ENCODE measurements at places on chromosomes 16 and 17. TPM values are rescaled to one million over a fixed set of nuclear protein-coding genes. Genes with fewer than 3 reads are reported as not detected.
A peak's percentile ranks its signal among the peaks of the same experiment; 100 is the strongest.

The TMEM11 gene
- 35.6 TPM for total RNA-seq

GRCh38 chr17:39194089-39194984 is 3.1 kb downstream of the CACNB1 start:
- H3K4me3 ChIP-seq = peak overlapping the region; percentile 42
- H3K27ac ChIP-seq = peak overlapping the region; percentile 23
- H3K4me1 ChIP-seq = peaks cover 32% of the 10 kb centered on the region
- no peak for DNase-seq

DNA sequence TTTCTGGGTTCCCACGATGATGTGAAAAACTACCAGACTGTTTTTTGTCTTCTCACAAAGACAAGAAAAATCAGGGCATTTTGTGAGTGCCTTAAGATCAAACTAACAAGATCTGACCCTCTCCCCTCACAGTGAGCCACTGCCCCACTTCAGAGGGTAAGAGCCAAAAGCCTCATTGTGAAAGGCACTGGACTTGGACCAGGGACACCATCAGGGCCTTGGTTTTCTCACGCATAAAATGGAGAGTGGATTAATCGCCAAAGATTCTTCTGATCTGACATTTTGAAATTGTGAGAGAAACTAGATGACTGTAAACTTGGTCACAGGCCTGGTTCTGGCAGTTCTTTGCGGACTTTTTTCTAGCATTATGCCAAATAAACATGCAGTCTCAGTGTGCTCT is 21.0 kb upstream of the ENDOV start:
- no peaks in the 10 kb centered on the region for H3K27me3 ChIP-seq
- no peak for DNase-seq
- H3K36me3 ChIP-seq = peaks cover 48% of the 10 kb centered on the region
- H3K27ac ChIP-seq = no peak overlapping the region

- H3K27me3 ChIP-seq = no peaks in the 10 kb centered on the region
- H3K4me3 ChIP-seq = no peak overlapping the region
- peaks cover 3% of the 10 kb centered on the region for H3K36me3 ChIP-seq
- peak overlapping the region; percentile 2 for H3K27ac ChIP-seq
Observed at GRCh38 chr16:47392081-47392480, 68.8 kb downstream of the ITFG1 start.

DNA sequence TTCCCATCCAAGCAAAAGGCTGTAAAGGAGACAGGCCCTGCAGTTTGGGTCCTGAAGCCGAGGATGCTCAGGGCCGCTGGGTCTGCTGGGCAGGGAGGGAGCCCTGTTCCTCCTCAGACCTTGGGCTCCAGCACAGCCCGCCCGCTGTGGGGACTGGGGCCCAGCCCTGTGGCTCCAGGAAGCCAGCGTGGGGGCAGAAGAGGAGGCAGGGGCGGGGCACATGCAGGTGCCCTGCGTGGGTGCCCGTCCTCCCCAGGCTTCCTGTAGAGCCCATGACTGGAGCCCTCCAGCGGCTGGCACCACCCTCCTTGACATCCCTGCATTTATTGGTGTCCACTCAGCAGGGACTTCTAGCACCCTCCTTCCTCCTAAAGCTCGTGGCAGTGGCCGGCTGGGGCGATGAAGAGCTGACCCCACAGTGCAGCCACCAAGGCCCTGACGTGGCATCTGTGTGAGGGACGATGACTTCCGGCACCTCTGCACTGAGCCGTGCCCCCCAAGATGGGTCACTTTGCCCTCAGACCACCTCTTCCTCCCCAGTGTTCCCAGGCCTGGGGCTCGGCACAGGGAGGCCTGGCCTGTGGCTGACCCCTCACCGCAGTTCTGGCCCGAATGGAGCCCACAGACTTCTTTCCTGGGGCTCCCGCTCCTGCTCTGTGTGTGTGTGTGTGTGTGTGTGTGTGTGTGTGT is 9.9 kb downstream of the PRSS27 start:
- peaks cover 3% of the 10 kb centered on the region for H3K27me3 ChIP-seq
- no peak overlapping the region for H3K27ac ChIP-seq
- no peak overlapping the region for H3K4me3 ChIP-seq
- DNase-seq = no peak

GRCh38 chr17:57365420-57365819 is 109.1 kb downstream of the MSI2 start:
- H3K27ac ChIP-seq = no peak overlapping the region
- H3K27me3 ChIP-seq = no peaks in the 10 kb centered on the region
- no peak for DNase-seq
- no peak overlapping the region for H3K4me3 ChIP-seq
- peaks cover 33% of the 10 kb centered on the region for H3K4me1 ChIP-seq

DNA sequence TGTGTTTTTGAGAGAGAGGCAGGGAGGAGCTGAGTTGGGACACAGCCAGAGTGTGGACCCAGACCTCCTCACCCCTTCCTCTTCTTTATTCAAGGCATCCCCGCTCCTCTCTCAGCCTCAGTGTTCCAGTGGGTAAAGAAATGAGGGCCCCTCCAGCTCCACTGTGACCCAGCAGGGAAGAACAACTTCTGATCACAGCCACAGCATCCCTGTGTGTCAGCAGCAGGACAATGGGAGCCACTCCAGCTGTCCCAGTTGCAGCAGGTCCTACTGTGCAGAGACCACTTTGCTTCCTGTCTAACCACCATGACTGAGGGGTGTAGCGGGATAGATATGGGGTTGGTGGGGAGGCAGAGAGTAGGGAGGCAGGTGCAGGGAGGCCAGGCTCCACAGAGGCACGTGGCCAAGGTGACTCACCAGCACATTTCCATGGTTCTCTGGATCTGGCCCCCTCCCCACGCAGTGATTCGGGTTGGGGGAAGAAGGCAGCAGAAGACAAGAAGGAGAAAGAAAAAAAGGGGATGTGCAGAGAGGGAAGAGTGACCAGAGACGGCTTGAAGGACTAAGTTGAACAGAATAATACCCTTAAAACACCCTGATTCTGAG is 24.5 kb downstream of the PIK3R5 start:
- H3K27me3 ChIP-seq = no peaks in the 10 kb centered on the region
- DNase-seq = no peak
- H3K4me1 ChIP-seq = peaks cover 60% of the 10 kb centered on the region
- H3K36me3 ChIP-seq = peaks cover 38% of the 10 kb centered on the region
- H3K4me3 ChIP-seq = peak overlapping the region; percentile 67
- H3K27ac ChIP-seq = peak overlapping the region; percentile 97

DNA sequence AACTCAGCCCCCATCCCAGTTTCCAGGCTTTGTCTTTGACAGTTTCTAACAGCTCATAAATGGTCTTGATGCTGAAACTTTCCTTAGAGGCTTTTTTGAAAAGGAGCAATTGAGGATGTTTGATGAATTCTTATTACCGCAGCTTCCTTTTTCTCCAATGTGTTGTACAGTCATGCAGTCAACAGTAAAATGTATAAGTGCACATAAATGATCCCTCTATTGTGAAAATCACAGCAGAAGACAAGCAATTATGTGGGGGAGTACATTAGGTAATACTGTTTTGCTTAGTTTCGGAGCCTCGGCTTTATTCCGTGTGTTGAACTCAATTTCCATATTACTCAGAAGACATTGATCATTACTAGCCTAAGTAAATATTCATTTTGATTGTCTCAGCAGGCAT is 673.7 kb downstream of the CDH8 start:
- DNase-seq = no peak
- H3K36me3 ChIP-seq = no peaks in the 10 kb centered on the region

DNA sequence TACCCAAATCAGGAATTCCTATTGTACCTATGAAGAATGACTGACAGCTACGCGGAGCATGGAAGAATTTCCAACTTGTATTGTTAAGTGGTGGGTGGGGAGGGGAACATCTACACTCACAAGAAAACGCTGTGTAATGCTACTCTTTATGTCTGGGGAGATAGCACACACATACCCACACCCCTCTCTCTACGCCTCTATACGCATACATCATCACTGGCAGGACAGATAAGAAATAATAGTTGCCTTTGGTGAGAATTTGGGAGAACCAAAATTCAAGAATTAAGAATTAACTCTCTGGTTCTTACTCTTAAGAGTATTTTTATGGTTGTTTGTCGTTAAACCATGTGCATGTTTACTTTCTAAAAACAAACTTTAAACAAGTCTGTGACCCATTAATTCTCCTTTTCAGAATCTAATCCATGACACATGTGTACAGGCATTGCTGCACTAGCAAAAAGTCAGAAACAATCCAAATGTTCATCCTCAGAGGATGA is 33.9 kb downstream of the CREBBP start:
- no peak for DNase-seq
- peaks cover 9% of the 10 kb centered on the region for H3K4me1 ChIP-seq
- no peak overlapping the region for H3K4me3 ChIP-seq
- H3K36me3 ChIP-seq = peaks cover 17% of the 10 kb centered on the region

The EXOC3L1 gene
- 0.34 TPM for total RNA-seq

DNA sequence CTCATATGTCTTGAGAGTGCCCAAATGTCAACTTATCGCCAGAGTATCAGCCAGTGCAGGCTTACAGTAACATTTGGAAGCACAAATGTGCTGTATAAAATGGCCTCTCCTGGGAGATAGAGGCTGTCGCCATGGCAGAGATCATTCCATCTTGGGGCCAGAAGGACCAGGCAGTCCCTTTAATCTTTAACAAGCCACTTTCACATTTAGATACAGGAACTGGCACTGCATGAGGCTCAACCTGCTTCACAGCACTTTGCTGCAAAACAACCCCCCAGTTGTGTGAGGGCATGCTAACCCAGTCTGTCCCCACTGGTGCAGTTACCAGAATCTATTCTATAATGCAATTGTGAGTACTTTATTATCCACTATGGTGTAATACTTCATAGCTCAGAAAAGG is 4.7 kb upstream of the RFFL start:
- no peak for DNase-seq
- no peaks in the 10 kb centered on the region for H3K27me3 ChIP-seq
- peaks cover 68% of the 10 kb centered on the region for H3K4me1 ChIP-seq
- peaks cover 22% of the 10 kb centered on the region for H3K36me3 ChIP-seq

DNA sequence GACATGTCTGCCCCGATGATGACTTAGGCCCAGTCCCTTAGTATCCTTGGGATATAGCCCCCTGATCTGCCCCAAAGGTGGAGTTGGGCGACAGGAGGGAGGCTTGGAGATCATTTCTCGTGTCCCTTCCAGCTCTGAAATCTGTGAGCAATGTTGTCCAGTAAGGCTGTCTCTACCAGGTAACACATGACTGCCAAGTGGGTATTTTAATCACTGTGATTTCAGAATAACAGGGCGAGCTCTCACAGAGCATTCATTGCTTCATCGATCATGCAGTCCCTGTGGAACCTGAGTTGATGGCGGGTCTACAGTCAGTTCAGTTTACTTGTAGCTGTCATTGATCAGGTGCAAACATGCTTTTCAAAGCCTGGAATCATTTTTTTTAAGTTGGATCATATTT is 39.2 kb downstream of the KSR1 start:
- H3K4me3 ChIP-seq = no peak overlapping the region
- DNase-seq = no peak
- H3K27ac ChIP-seq = no peak overlapping the region
- H3K36me3 ChIP-seq = peaks cover 31% of the 10 kb centered on the region
- no peaks in the 10 kb centered on the region for H3K27me3 ChIP-seq
- peaks cover 74% of the 10 kb centered on the region for H3K4me1 ChIP-seq

The TBX6 gene
- 1.6 TPM for total RNA-seq

The SALL1 gene
- total RNA-seq = not detected

The TLCD3B gene
- 1.6 TPM for total RNA-seq

DNA sequence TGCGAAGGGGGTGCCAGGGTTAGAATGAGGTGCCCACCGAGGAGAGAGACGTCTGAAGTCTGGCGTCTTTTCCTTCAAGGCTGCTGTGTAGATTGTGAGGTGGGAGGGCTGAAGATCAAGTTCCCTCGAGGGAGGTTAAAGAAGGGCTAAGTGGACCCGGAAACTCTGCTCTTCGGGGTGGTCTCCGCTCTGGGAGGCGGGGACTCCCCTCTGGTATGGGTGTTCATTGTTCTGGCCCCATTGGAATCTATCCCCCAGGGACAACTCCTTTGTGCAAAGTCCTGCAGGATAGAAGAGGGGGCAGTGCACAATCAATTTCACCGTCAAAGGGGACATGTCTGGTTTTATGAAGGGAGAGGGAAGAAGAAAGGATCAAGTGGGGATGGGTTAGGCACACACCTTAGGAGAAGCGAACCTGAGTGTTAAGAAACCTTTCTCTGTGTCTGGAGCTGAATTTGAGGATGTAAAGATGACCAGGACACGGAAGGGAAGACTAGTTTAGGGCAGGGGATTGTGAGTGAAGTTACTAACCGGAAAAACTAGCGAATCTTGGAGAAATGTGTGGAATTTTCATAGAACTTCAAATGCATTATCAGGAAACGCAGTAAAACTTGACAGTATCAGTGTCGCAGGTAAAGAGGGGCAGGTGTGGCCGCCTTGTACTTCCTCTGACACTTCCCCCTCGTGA is 809 bp upstream of the RAB34 start:
- peaks cover 39% of the 10 kb centered on the region for H3K4me1 ChIP-seq
- peak overlapping the region; percentile 65 for H3K4me3 ChIP-seq
- DNase-seq = no peak

The ATP2C2 gene
- total RNA-seq = not detected

DNA sequence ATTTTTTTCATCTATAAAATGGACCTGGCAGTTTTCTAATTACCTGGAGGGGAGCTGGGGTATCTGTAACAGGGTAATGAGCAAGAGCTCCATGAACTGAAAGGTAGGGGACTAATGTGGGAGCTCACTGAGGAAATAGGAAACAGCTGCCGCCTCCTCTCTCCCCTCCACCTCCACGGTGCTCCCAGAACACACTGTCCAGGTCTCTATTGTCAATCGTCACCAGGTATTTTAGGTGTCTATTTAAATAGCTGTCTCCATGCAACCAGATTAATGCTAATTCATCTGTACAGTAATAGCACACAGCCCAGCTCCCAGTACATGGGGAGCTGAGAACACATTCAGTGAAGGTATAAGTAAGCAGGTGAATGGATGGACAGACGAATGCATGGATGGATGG is 233.3 kb downstream of the GRIN2A start:
- H3K27me3 ChIP-seq = no peaks in the 10 kb centered on the region
- H3K36me3 ChIP-seq = no peaks in the 10 kb centered on the region
- H3K4me3 ChIP-seq = no peak overlapping the region
- no peak for DNase-seq
- H3K27ac ChIP-seq = no peak overlapping the region

DNA sequence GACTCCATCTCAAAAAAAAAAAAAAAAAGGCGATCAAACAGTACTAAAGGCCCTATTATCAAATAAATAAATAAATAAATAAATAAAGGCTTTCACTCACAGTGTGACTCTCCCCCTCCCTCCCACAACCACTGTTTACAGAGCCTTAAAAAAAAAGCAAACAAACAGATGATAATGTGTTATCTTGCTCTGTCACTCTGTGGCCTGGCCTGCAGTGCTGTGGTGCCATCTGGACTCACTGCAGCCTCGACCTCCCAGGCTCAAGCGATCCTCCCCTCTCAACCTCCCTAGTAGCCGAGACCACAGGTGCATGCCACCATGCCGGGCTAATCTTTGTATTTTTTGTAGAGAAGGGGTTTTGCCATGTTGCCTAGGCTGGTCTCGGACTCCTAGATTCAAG is 8.1 kb upstream of the NAGLU start:
- H3K27me3 ChIP-seq = peaks cover 11% of the 10 kb centered on the region
- no peak for DNase-seq
- H3K4me1 ChIP-seq = peaks cover 24% of the 10 kb centered on the region
- peaks cover 1% of the 10 kb centered on the region for H3K36me3 ChIP-seq

Measured in activated T-helper 1 cell treated with anti-CD3 and anti-CD28 coated beads, Interleukin-12 subunit alpha, Interleukin-12 subunit beta, Interleukin-2, Interleukin-4 antibody, amounts not matched to agents 30 ng/mL and 10 ng/mL and 1 ng/mL, durations not matched to agents 14 hours and 24 hours and 36 hours (primary cell).